ENCODE measurements at places on chromosomes 12 and 14.

DNA sequence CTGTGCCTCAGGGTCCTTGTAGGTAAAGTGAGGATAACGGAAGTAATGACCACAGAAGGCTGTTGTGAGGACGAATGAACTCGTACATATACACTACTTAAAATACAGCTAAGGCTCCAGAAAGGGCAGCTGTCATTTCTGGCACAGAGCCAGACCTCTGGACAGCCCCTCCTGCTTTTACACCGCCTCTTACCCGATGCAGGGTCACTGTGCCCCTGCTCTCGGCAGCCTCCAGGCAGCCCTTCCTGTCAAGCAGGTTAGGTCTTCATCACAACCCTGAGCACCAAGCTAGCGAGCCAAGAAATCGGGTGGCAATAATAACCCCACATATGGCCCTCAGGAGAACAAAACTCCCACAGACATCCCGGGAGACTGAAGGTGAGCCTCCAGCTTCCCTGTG lies 8.5 kb downstream of the TMEM229B start:
- no peak for DNase-seq

GRCh38 chr14:53668897-53669296 lies 287.7 kb downstream of the BMP4 start:
- no peak for DNase-seq

DNA sequence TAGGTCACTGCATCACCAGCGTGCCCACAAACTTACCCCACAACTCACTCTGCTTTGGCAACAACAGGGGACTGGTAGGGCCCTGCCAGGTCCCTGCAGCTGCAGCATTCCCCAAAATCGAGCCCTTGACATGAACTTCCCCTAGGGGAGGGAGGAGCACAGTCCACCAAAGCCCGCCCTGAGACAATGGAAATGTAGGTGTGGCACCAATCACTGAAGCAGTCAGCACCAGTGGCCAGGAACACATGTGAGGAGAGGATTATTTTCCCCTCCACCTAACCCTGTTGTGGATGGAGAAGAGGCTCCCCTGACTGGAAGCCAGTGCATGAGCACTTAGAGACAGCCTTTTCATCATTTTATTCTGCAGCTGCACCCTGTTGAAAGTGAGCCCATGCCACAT lies 573.8 kb downstream of the SOX5 start:
- no peak for DNase-seq

GRCh38 chr12:78683031-78683430 lies 181.5 kb upstream of the SYT1 start:
- DNase-seq = no peak

Measured in GM20000 (cell line).